ENCODE measurements at places on chromosomes 4 and X. TPM values are rescaled to one million over a fixed set of nuclear protein-coding genes. Genes with fewer than 3 reads are reported as not detected.

The SHISA3 gene
- 0.09 TPM for total RNA-seq

The MXRA5 gene
- total RNA-seq: 0.50 TPM

The DIPK2B gene
- not detected for total RNA-seq

The SORCS2 gene
- total RNA-seq: 12.9 TPM

The GTPBP6 gene
- total RNA-seq: 16.6 TPM

The EDNRA gene
- total RNA-seq: 3.4 TPM

The XAGE1B gene
- not detected for total RNA-seq
